ENCODE measurements at places on chromosomes 11 and 22.

DNA sequence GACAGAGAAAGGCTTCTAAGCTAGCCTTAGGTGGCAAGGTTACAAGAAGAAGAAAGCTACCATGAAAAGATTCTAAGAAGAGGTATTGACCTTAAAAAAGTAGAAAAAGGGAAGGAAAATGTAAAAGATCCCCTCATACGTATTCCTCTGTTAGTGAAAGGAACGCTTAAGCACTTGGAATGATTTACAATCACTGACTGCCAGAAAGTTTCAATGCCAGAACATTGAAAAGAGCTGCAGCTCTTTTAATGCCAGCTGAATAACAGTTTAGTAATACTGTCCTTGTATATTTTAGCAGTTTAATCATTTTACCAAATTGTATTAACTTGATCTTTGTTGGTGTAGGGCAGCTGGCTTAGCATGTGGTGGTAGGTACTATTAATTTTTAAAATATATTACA, 650.7 kb downstream of the FAM181B start:
- no peak for DNase-seq

DNA sequence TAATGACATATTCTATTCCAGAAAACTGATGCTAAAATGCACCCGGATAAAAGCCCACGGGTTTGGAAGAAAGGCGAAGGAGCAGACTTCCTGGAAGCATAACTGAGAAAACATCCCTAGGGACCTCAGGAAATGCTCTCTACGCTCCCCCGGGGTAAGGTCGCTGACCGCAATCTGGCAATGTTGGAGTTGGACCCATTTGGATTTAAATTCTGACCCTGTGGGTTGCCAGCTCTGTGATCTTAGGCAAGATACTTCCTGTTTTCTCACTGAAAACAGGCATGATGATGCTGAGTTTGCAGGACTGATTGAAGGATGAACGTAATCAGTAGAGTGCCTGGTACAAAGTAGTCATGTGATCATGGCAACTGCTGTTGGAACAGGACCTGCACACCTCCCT, 1054.0 kb downstream of the NTM start:
- DNase-seq: no peak

- DNase-seq: no peak
Measured at GRCh38 chr22:23478175-23478574, 101.9 kb downstream of the IGLL1 start.

DNA sequence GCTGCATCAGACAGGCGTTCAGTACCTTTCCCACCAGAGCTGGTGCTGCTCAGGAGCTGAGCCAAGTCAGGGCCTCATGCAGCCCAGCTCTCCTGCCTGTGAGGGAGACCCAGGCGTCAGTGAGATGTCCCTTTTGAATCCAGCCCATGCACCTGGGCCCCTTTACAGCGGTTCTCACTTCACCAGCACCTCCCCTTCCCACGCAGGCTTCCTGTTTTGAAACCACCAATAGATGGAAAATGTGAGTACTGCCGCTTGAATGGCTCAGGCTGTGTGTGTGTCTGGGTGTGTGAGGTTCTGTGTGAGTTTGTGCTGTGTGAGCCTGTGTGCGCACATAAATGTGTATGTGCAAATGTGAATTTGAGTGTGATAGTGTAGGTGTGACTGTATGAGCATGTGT, 88.4 kb downstream of the UBASH3B start:
- DNase-seq: no peak

- DNase-seq: no peak
Measured at GRCh38 chr11:10488934-10489691, 34.0 kb downstream of the AMPD3 start.

All from kidney capillary endothelial cell (primary cell).